Stimulated activated CD8-positive, alpha-beta memory T cell treated with anti-CD3 and anti-CD28 coated beads, Interleukin-4, amount 100 ng/mL, for 1 hour (primary cell): ENCODE measurements at places on chromosomes 16 and 17.

GRCh38 chr17:19897090-19897837 lies 29.5 kb upstream of the ULK2 start:
- DNase-seq: no peak

DNA sequence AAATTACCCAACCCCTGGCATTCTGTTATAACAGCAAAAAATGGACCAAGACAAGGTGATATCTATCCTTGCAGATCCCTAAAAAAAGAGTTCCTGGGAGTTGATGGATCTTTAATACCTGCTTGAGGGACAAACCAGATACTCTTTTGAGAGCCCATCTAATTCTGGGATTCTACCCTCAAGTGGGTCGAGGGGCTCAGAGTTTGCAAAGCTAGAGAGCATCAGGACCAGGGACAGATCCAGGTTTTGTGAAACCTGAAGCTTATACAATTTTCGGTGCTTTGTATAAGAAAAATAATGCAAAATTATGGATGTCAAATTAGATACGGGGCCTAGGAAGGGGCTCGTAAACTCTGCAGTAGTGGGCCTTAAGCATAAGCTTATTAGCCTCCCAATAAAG lies 130.5 kb upstream of the CRHR1 start:
- no peak for DNase-seq

DNA sequence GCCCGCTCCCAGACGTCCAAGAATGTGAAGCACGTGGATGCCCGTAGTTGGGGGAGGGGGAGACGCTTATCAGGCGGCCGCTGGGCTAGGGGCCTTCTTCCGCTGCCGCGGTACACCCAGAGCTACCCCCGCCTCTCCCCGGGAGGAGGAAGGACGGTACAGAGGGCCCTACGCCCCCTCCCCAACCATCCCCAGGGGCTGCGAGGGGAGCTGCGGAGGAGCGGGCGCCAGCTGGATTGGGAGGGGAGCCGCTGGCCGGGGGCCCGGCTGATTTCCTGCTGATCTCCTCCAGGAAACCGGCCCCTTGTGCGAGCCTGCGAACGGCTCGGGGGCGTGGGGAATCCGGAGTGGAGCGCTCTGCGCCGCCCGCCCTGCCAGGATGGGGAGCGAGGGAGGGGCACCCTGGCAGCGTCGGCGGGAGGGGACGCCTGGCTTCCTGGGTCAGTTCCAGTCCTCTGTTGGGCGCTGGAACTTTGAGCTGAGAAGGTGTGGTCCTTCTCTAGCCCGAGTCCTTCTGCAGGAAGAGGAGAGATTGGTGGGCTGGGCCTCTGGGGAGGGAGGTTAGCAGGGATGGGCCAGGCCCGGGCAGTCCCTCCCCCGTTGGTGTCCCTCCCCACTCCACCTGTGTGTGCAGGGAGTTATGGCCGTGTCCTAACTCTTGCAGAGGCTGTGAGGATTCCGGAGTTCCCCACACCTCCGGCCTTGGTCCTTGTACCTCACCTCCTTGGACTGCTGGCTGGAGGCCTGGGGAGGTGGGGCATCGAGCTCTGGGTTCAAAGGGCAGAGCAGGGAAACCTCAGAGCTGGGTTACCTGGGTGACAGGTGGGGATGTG lies 19.2 kb downstream of the GJD3 start:
- DNase-seq: no peak

DNA sequence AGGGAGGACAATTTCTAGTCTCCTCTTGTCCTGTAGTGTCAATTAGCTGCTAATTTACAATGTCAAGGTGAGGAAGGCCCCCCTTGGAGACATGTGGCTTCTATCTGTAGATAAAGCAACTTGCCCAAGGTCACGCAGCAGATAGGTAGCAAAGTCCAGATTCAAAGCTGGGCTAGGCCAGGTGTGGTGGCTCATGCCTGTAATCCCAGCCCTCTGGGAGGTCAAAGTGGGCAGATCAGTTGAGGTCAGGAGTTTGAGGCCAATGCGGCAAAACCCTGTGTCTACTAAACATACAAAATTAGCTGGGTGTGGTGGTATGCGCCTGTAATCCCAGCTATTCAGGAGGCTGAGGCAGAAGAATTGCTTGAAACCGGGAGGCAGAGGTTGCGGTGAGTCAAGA lies 11.1 kb downstream of the TRPV3 start:
- DNase-seq: no peak

DNA sequence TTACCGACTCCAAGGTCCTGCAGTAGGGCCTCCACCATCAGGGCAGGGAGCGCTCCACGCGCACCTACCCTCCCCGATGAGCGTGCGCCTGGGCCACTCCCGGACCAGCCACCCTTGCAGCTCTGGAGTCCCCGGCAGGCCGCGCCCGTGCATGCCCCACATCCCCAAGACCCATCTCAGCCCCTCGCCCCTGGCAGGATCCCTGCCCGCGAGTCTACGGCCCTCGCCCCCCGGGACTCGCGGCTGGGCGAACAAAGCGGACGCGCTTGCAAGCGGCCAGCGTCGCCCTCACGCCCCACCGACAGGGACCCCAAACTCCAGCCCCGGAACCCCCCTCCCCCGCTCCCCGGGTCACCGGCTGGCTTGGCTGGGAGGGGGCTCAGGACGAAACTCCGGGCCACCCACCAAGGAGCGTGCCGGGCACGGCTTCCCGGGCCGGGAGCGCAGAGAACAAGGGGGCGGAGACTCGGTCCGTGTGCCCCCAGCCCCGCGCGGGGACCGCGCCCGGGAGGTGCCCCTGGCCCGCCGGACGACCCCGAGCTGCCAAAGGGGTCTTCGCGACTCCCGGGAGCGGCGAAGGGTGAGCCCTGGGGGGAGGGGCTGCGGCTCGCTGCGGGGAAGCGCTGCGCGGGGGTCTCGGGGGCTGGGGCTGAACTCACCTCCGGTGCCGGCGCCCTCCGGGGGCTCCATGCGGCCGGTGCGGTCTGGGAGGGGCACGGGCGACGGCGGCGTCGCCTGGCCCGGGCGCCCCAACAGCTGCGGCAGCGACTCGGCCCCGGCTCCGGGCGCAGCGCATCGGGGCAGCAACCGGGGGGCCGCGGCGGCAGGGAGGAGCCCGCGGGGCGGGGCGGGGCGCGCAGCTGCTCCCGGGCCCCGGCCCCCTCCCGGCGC lies at the start of gene DBNDD1:
TSS of gene DBNDD1 (minus strand) at position 805 of the 891 bp plus-strand sequence. CDS start at position 690, 115 bp downstream.
- DNase-seq: no peak
